ENCODE measurements at places on chromosomes 6 and 20.

- no peak for DNase-seq
These were observed 273.4 kb downstream of the TSHZ2 start for GRCh38 chr20:53245574-53245973.

DNA sequence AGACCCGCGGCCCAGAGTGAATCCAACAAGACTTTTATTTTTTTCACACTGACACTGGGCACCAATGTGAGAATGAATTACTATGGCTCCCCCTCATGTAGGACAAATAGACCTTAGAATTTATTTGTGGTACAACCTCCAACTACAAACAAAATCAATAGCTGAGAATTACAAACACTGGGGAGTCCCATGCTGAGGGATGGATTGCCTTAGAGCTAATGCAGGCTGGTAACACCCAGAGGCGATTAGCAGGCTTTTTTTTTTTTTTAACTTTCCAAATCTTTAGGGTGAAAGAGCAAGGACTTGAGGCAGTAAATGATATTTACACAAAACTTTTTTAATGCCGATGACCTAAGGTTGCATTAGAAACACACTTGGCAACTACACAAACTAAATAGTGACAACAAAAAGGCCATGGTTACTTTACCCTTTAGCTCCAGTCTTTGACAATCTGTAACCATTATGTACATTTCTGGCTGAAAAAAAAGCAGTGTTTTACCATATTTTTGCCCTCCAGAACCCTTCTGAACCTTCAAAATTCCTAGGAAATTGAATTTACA, 21.8 kb downstream of the SAYSD1 start:
- no peak for DNase-seq

GRCh38 chr6:164069350-164069990, 655.0 kb downstream of the QKI start:
- no peak for DNase-seq

DNA sequence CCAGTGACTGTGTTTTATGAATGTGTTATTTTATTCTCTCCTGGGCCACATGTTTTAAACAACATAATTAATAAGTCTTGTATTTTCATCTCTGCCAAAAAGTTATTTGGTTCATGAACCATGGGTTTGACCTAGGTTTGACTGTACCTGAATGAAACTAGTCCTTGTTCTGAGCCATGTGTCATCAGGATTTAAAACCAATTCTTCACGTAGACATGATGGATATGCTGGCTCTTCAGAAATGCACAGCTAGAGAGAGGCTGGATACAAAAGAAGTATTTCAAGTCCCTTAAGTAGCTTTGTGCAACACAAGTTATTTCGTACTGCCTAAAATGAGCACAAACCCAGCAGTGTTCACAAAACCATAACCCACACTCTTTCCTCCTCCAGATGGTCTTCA, 116.1 kb downstream of the IBTK start:
- DNase-seq = no peak

GRCh38 chr6:160028487-160029275, 59.8 kb downstream of the IGF2R start:
- DNase-seq = no peak

- no peak for DNase-seq
These were observed 308.8 kb upstream of the EPHA7 start for GRCh38 chr6:93728150-93728549.
